Right lobe of liver (tissue), 6 donors: ENCODE measurements at places on chromosomes 6 and 20.

GRCh38 chr6:23073821-23074220 is 504.5 kb downstream of the HDGFL1 start:
- DNase-seq, result no peak

GRCh38 chr6:156396068-156396771 is 381.0 kb upstream of the ARID1B start:
- DNase-seq, result no peak

- DNase-seq, result no peak
Measured at GRCh38 chr6:37821446-37821845, 1.9 kb downstream of the ZFAND3 start.

GRCh38 chr6:22071270-22072041 is 225.4 kb downstream of the PRL start:
- peak; percentile 20 for DNase-seq

DNA sequence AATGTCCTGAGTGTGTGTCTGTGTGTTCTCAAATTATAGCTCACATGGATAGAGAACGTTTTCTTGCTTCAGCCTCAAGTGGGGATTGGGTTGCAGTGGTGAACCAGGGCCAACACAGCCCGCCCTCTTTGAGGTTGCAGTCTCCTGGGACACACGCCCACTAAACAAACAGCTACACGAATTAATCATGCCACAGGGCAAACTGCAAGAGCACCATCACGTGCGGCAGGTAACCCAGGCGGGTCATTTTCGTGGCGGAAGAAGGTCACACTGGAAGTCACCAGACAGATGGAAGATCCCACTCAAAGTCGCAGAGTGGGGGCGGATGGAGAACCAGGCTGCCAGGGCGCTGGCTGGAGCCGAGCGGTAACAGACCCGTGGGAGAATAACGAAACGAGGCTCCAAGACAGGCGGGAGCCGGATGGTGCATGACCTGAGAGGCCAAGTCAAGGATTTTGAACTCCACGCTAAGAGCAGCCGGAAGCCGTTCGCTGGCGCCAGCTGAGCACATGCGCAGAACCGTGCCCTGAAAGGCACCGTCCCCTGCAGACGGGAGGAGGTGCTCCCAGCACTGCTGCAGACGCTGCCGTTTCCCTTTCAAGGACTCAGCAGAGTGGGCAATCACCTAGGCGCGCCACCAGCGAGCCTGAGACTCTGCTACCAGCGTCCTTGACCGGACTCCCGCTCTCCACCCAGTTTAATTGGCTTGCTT is 10.7 kb downstream of the DLL1 start:
- peak; percentile 66 for DNase-seq

DNA sequence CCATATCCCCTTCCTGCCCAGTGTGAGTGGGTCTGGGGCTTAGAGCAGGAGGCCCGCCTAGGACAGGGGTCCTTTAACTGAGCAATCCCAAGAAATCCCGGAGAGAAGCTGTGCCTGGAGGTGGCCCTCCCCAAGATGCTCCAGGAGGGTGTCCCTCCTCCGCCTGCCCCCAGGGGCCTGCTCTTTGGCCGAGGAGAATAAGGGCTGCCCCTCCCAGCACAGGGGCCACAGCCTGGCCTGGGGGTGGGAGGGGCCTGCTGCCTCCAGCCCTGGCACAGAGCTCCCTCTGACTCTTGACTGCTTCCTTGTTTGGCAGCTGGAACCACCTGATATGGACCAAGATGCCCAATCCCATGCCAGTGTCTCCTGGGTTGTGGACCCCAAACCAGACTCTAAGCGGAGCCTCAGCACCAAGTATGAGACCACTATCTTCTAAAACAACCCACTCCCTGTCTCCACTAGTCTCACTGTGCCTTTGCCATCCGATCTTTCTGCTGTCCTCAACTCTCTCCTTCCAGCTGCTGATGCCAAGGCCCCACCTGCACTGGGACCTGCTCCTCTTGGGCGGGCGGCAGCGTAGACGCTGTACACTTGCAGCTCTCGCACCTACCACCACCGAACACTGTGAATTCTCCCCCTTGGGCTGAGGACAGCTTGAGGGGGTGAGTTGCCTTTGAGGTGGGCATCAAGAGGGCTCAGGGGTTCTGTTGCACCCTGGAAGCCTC is 54.3 kb downstream of the TCP11 start:
- DNase-seq, result no peak

DNA sequence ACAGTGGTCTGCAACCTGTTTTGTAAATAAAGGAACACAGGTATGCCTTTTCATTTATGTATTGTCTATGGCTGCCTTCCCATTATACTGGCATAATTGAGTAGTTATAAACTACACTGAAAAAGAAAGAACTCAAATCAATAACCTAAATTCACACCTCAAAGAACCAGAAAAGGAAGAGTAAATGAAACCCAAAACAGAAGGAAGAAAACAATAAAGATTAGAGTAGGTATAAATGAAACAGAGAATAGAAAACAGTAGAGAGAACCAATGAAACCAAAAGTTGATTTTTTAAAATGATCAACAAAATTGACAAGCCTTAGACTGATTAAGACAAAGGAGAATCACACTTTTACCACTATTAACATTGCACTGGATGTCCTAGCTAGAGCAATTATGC is 34.7 kb downstream of the FAM184A start:
- DNase-seq, result no peak

GRCh38 chr20:36670665-36671357 is 24.8 kb upstream of the SLA2 start:
- DNase-seq, result no peak

GRCh38 chr6:31572041-31572911 is at the start of gene LTA:
TSS of gene LTA (plus strand) at chr6:31572289. CDS start at chr6:31572743, 454 bp downstream.
- DNase-seq, result peak; percentile 55

GRCh38 chr6:50362706-50363105 is 313.0 kb upstream of the DEFB112 start:
- DNase-seq, result no peak

DNA sequence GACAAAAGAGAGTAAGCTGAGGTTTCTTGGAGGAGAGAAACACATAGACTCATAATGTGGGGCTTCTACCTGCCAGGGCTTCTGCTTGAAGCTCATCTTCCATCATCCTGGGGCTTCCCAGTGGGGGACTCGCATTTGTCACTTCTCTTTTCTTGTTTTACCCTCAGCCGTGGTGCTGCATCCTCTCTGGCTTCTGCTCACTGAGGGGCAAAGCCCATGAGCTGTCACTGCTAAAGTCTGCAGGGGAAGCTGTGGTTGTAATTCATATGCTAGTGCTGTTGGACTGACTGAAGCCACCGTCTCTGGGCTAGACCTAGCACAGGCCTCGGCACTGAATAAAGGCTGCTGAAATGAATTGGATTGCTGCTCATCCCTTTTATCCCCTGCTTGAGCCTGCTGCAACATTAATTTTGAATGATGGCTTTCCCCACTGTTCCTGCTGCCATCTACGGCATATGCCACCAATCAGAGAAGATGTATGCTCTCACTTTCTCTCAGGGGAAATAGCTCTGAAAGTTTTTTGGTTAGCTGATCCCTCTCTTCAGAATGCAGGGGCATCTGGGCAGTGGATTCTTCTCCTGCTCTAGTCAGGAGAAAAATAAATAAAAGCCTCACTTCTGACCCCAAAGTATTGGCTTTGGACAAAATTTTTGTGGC is 568.4 kb upstream of the MAP3K7 start:
- DNase-seq, result no peak

DNA sequence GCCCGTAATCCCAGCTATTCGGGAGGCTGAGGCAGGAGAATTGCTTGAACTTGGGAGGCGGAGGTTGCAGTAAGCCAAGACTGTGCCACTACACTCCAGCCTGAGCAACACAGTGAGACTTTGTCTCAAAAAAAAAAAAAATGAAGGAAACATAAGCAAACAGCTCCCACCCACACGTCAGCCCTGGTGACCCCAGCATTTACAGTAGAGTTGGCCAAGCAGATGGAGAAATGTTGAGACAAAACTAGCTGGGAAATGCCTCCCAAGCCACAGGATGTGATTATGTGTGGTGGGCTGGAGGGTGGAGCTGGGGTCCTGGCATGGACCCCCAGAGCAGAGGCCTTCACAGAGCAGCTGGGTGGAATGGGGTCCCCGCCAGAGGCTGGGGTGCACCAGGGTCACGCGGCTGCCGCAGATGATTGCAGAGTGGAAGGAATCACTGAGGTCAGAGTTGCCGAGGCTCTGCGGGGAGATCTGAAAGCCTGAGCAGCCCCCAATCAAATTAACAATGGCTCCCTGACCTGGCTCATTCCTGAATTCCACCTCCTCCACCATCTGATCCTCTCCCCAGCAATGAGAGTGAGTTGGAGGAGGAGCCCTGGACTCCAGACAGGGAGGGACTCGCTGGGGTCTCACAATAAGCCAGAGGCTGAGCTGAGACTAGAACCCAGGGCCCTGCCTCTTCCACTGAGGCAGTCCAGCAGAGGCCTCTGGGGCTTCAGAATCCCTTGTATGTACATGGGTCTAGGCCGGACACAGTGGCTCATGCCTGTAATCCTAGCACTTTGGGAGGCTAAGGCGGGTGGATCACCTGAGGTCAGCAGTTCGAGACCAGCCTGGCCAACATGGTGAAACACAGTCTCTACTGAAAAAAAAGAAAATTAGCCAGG is 34.7 kb upstream of the TGM2 start:
- no peak for DNase-seq

GRCh38 chr20:12649234-12649633 is 359.5 kb upstream of the SPTLC3 start:
- DNase-seq, result no peak

GRCh38 chr20:53944796-53945195 is 125.6 kb downstream of the BCAS1 start:
- no peak for DNase-seq

DNA sequence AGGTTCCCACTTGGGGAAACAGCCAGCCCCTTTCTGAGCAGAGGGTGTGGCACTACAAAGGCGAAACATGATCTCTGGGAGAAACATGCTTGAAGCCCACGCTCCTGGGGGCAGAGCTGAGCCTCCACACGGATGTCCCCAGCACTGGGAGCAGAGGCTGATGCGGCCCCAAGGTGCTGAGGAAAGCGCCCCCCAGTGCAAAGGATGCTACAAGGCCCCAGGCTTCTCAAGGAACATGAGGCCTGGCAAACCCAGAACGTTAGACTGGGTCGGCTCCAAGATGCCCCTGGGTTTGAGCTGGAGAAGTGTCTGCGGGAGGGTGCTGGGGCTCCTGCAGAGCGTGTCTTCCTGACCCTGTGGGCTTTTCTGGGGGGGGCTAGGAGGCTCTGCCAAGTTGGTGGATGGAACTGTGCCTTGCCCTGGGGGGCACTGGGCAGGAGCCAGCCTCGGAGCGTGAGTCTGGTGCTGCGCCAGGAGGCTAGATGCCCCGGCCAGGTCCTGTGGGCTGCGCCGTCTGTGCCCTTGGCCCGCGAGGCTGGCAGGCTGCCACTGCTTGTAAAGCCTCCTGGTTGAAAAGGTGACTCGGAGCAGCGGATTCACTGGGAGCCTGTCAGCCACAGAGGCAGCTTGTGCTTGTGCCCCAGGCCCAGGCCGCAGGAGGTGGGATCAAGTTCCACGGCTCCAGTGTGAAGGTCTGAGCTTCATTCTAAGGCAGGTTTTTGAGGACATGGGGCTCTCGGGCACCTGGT is 8.1 kb downstream of the SYNJ2 start:
- DNase-seq, result peak; percentile 90

- DNase-seq, result no peak
Measured at GRCh38 chr20:48042628-48043027, 257.3 kb upstream of the SULF2 start.

- DNase-seq, result no peak
Measured at GRCh38 chr6:156953479-156954146, 176.4 kb downstream of the ARID1B start.

GRCh38 chr20:34407962-34408474 is 44.9 kb downstream of the ITCH start:
- peak; percentile 74 for DNase-seq

DNA sequence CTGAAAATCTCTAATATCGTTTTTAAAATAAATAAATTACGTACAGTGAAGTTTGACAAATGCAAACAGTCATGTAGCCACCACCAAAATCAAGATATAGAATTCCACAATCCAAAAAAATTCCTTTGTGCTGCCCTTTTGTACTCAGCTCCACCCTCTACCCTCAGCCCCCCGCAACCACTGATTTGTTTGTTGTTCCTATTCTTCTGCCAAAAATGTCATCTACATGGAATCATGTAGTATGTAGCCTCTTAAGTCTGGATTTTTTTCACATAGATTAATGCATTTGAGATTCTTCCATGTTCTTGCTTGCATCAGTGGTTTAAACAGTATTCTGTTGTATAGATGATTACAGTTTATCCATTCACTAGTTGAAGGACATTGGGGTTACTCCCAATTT is 8.5 kb upstream of the REPS1 start:
- peak; percentile 79 for DNase-seq

DNA sequence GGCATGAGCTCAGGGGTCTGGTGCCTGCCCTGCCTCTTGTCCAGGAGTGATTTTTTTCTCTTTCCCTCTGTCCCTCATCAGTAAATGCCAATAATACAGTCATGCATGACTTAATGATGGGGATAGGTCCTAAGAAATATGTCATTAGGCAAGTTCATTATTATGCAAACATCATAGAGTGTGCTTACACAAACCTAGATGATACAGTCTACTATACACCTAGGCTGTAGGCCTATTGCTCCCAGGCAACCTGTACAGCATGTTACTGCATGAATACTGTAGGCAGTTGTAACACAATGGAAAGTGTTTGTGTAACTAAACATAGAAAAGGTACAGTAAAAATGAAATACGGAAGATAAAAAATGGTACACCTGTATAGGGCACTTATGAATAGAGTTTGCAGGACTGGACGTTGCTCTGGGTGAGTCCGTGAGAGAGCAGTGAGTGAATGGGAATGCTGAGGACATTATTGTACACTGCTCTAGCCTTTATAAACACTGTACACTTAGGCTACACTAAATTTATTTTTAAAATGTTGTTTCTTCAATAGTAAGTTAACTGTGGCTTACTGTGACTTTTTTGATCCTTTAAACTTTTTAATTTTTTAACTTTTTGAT is 22.1 kb downstream of the PBOV1 start:
- DNase-seq, result no peak

DNA sequence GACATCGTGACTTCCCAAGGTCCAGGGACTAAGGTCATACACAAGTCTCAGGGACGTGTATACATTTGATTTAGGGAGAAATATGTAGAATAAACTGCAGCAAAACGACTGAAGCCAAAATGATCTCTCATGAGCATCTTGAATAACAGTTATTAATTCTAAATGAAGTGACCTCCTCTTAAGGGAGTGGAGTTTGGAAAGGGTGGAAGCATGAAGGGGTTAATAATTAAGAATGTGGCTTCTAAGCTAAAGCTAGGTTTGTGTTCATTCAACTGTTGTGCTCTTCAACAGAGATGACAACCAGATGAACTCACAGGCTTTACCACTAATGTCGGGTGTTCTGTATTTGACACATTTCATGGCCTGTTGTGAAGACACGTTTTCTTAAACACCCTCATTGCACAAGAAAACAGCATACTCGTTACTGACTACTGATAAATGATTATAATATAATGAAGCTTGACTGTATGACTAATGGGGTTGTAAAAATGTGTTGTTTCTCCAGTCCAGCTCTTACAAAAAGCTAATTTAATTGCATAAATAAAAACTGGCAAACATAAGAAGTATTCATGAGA is 1.5 kb downstream of the PPP1R14C start:
- no peak for DNase-seq
